ENCODE measurements at places on chromosomes 5 and 9.

- peak; percentile 41 for DNase-seq
Observed at GRCh38 chr9:120914953-120915352, 11.6 kb downstream of the TRAF1 start.

DNA sequence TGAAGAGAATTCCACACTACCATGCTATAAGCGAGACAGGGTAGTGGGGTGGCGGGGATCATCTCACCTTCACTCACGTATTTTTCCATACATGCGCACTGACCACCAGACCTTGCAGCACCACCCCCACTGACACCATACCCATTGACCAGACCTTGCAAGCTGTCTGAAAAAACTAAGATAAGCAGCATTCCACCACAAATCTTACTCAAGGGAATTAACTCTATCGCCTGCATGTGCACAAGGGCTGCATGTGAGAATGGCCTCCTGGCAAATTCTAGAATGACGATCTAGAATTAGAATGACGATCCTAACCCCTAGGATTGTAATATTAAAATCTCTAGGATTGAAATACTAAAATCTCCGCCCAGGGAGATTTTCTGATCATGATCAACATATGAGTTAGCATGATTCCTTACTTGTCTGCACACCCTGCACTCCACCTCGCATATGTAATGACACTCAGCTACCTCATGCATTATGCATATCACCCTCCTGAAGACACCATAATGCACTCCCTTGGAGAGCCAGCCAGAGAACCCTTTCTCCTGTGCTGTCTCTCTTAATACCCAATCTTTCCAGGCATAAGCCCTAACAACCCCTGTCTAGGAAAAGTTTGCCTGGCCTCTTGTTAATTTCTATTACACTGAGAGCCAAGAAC is 11.7 kb downstream of the SOX30 start:
- no peak for DNase-seq

DNA sequence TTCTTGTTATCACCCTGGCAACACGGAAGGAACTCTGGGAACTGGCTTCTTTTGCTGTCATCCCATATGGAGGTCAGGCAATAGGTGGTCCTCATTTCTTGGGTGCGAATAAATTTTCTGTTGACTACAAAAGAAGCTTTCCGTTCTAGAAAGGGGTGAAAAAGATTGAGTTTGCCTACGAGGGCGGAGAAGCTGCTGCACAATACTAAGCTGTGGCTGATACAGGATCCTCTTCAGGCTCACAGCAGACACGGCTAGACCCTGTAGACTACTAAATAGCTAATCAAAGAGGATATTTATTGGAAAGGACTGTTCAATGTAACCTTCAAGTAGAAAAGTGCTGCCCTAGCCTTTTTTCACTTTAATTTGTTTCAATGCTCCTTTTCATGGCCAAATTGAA is 58.1 kb downstream of the TJP2 start:
- DNase-seq, result no peak

- no peak for DNase-seq
Observed at GRCh38 chr9:74309654-74310053, 187.5 kb upstream of the RORB start.

GRCh38 chr5:29867155-29867554 is 1326.3 kb upstream of the CDH6 start:
- no peak for DNase-seq

DNA sequence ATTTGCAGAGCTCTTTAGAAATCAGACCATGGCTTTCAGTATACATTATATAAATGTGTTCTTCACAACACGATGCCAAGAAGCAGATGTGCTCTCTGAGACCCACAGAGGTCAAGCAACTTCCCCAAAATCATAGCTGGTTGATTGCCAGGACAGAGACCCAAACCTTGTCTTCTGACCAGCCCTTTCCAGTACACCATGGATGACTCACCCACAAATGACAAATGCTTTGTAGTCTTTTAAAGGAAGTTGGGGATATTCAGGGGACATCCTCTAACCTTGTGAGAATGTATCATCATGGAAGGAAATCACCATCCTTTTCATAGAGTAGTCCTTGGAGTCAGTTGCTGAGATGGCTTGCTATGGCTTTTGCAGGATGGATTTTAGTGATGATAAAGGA is 30.1 kb downstream of the ZNF462 start:
- peak; percentile 78 for DNase-seq

DNA sequence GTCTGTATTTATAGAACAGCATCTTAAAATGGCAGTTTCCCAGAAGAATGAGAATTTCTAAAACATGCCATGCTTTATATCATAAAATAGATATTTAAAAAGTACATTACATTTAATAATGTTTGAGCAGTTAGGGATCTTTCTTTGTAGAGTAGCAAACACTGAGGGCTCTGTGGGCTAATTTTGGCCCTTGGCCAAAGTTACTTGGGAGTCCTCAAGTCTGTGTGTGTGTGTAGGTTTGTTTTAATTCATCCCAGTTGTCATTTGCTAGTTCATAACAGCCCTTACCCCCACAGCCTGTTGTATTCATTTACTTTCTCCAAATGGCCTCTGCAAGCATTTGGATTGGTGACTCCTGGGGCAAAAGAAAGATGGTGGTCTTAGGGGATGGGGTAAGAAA is 576.4 kb upstream of the SGCD start:
- DNase-seq, result no peak

GRCh38 chr9:137194388-137194787 is 5.9 kb downstream of the SSNA1 start:
- DNase-seq, result no peak

- peak; percentile 42 for DNase-seq
Observed at GRCh38 chr5:165370794-165371193, 1865.4 kb downstream of the MAT2B start.

- peak; percentile 12 for DNase-seq
Observed at GRCh38 chr5:55231029-55231918, 2.1 kb downstream of the CCNO start.

DNA sequence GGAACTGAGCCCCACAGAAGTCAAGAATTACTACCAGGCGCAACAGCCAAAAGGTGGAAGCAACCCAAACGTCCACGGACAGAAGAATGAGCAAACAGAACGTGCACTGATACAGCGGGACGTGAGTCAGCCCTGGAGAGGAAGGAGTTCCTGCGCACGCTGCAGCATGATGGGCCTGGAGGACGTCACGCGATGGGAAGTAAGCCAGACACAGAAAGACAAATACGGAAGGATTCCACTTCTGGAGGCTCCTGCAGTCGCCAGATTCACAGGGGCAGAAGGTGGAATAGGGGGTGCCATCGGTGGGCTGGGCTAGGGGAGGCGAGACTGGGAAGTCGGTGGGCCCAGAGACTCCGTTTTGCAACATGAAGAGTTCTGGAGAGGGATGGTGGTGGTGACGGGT is 80.3 kb upstream of the PHYKPL start:
- no peak for DNase-seq

GRCh38 chr9:89362647-89363310 is 44.5 kb downstream of the SECISBP2 start:
- DNase-seq, result no peak

GRCh38 chr5:38666668-38667498 is 110.4 kb upstream of the LIFR start:
- peak; percentile 75 for DNase-seq

GRCh38 chr9:125995706-125996105 is 248.5 kb downstream of the PBX3 start:
- DNase-seq, result no peak

DNA sequence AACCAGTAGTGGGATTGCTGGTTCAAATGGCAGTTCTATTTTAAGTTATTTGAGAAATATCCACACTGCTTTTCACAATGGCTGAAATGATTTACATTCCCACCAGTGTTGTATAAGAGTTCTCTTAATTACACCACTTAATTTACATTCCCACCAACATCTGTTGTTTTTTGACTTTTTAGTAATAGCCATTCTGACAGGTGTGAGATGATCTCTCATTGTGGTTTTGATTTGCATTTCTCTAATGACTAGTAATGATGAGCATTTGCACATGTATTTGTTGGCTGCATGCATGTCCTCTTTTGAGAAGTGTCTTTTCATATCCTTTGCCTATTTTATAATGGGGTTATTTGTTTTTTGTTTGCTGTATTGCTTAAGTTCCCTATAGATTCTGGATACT is 688.3 kb downstream of the PRR16 start:
- DNase-seq, result no peak

DNA sequence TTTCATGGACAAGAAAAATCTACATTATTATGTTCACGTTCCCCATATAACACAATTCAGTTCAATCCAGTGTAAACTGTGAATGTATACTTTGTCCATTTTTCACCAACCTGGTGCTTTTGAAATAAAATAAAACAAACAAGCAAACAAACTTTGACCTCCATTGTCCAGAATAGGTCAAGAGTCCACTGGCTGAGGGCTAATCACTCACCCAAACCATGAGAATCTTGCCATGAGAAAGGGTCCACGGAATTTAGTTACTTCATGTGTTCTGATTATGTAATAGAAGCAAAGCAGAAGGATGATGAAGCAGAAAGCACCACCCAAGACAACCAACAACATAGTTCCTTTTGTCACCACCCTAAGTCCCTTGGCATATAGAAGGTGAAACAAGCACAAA is 28.7 kb downstream of the DIAPH1 start:
- no peak for DNase-seq

GRCh38 chr5:135062216-135063055 is 28.4 kb upstream of the PITX1 start:
- DNase-seq, result no peak

- no peak for DNase-seq
Observed at GRCh38 chr5:43981556-43981955, 378.6 kb downstream of the NNT start.

DNA sequence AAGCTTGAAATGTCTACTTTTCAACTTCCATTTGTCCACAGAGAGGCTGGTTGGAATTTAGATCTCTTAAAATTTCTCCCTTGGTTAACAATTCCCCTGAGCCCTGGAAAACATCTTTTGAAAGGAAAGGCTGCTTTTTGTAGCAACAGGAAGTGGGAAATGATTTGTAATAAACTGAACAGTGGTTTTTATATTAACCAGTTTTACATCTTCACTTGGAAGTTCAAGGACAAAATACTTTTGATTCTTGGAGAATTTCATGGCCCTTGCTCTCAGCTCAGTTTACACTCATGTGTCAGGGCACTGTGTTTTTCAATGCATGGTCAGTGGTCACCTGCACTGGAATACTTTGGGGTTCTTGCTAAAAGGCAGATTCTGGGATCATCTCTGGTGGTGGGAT is 9.9 kb downstream of the MLANA start:
- DNase-seq, result no peak

- DNase-seq, result no peak
Observed at GRCh38 chr9:111020594-111020993, 17.7 kb downstream of the LPAR1 start.

DNA sequence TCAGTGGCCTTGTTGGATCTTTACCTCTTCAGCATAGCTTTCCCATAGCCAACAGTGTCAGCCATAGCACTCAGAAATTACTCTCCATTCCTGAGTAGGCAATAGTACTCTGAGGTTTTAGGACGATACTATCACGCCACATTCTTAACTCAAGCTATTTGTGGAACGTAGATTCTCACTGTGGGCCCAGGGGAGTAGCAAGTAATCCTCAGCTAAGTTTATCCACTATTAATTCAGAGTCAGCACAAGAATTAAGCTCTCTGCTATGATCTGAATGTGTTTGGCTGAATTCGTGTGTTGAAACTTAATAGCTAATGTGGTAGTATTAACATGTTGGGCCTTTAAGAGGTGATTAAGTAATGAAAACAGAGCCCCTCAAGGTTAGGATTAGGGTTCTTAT is 858.8 kb upstream of the NUDT12 start:
- no peak for DNase-seq

DNA sequence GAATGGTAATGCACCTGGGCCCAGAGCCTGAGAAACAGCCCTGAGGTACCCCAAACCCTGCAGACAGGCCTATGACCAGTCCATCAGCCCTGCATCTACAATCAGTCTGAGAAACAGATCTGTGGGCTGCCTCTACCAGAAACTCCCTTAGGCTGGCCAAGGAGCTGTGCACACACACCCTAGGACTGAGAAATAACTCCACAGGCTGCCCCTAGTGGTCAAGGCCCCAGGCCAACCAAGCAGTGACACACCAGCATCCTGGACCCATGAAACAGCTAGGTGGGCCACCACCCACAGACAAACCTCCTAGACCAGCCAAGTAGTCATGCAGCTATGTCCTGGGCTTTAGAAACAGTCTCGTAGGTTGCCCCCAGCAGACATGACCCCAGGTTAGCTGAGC is 253.6 kb upstream of the VLDLR start:
- DNase-seq, result no peak

- DNase-seq, result no peak
Observed at GRCh38 chr9:30382271-30382670, 2002.2 kb upstream of the ACO1 start.

- no peak for DNase-seq
Observed at GRCh38 chr9:69601698-69602097, 70.5 kb downstream of the APBA1 start.

DNA sequence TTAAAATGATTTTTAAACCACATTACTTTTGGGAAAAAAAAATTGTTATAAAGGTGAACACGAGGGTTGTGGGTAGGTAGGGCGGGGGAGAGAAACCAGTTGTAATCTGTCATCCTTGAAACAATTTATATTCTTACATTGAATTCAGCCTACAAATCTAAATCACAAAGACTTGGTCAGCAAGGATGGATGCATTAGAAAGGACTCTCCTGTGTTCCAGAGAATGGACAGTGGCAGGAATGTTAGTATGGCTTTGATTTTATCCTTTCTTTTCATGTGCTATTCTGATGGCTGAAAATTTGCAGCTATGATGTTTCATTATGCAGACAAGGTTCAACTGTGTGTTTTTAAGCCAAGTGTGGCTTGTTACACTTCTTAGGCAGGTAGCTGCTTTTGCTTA is 234.7 kb downstream of the SLF1 start:
- DNase-seq, result no peak

- DNase-seq, result no peak
Observed at GRCh38 chr9:79880626-79881025, 308.9 kb downstream of the TLE4 start.

GRCh38 chr5:2263763-2264162 is 381.0 kb upstream of the IRX4 start:
- DNase-seq, result no peak

DNA sequence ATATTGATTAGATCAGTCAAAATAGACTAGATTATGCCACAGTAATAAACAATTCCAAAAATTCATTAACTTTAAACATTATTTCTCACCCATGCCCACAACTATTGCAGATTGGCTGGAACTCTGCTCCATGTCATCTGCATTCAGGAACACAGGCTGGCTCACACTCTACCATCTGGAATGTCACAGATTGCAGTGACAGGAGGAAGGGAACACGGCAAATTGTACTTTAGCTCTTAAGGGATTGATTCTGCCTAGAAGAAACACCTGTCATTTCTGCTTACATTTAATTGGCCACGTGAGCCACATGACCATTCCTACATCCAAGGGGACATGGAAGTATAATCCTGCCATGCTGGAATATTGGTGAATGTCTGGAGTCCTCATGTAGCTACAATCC is 54.4 kb downstream of the ATPSCKMT start:
- no peak for DNase-seq

DNA sequence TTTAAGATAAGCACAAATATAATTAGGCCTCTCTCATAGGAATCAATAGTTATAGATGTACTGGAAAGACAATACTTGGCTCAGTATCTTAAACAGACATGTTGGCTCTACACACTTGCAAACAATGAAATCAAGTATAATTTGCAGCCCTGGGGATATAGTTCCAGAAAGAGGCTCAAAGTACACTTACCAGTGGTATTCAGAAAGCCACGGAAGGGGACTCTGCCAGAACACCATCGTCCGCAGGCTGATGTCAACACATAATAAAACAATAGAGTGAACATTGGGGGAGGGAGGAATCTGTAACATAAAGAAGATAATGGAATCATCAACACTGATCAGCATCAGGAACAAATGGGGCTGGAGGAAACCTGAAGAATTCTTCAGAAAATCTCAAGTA is 31.2 kb upstream of the EBF1 start:
- no peak for DNase-seq

GRCh38 chr5:43232943-43233833 is 41.2 kb downstream of the NIM1K start:
- DNase-seq, result no peak
